ENCODE measurements at places on chromosomes 4 and X.

DNA sequence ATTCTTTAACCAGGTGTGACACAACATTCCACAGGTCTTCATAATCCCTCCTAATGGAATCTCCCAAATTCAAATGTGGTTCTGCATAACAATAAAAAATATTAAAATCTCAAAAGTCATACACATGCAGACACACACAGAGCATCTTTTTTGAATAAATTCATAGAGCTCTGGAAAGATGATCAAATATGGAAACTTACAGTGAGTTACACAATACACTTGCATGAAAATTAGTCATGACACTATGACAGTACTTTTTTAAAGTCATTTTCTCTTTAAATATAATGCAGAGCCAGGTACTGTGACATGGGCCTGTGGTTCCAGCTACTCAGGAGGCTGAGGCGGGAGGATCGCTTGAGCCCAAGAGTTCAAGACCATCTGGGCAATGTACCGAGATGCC lies 38.9 kb downstream of the DDX60L start:
- DNase-seq, result no peak

- no peak for DNase-seq
Measured at GRCh38 chr4:124953061-124953460, 240.5 kb upstream of the ANKRD50 start.

GRCh38 chr4:112290341-112290740 lies 4.6 kb upstream of the TIFA start:
- no peak for DNase-seq

DNA sequence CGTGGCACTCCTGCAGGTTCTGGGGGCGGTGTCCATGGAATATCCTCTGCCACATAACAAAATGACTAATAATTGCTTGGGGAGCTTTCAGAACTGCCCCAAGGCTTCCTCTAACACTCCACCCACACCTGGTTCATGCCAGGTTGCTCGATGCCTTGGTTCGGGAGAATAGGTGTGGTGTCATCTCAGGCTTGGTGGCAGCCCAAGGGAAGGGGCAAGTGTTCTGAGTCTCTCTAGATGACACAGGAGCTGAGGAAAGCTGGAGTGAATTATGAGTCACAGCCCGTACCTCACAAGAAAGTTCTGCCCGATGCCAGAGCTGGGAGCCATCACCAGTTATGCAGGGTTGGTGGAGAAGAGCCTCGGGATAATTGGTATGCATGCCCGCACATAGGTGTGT lies 14.7 kb downstream of the FTSJ1 start:
- DNase-seq, result no peak

DNA sequence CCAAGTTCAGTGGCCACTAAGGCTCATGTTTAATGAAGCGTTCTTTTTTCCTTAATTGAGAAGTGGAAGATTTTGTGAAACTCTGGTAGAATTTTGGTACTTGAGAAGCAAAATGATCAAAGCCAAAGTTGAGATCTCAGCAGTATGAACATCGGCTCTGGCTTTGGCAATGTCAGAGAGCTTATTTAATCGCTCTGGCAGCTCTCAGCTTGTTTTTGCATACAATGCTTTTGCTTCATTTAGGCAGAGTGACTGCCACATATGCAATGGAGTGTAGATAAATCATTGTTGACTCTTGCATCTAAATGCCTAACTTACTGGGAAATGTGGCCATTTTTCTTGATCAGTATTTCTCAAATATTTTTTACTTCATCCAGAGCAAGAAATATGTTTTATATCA lies 135.7 kb downstream of the AASDH start:
- DNase-seq, result no peak

- DNase-seq, result no peak
Measured at GRCh38 chrX:132668178-132668577, 179.3 kb upstream of the MBNL3 start.

- DNase-seq, result no peak
Measured at GRCh38 chrX:12844319-12844718, 22.6 kb upstream of the TLR7 start.

DNA sequence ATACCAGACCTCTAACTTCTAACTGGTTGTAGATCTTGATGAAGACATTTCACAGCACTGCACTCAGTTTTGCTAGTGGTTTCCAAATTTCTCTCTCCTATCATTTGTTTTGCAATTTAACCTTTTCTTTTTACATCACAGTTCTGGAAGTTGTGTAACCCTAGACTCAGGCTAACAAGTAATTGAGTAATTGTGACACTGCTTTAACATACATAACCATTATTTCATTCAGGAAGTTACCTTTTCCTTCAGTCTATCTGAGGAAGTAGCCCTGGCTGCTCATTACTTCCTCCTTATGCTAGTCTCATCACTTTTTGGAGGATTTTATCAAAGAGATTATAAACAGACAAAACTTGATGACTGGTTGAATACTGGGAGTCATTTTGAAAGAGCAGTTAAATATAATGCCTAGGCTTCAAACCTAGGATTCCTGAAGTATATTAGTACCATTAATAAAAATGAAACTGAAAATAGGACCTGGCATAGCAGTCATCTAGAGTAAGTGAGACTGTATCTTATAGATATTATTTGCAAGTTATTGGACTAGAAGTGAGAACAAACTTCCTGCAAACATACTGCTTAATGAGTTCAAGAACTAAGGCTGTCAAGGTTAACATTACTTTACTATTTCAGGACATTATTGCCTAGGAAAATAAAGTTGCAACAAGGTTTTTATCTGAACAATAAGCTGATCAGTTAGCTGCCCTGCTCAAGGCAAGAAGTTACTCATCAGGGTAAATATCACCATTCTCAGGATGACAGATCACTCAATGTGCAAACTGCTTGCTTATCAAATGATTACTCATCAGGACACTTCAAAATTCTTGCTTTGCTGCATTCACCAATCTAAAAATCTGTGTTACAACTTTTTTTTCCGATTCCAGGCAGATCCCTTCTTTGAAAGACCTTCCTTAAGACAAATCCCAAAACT lies 25.6 kb upstream of the TEX13C start:
- no peak for DNase-seq

DNA sequence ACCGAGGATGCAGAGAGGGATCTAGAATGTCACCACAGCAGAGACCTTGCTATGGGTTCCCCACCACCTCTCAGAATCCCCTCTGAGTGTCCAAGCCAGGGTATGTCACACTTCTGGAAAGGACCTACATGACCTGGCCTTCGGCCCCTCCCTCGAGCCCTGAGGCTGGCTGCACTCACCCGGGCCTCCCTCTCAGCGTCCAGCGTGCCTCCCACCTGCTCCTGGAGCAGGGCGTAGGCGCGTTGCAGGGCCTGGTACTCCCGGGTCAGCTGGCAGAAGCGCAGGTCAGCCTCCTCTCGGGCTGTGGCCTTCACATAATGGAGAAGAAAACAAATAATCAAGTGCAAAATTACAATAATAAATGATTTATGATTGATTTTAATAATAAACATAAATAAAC lies 43.9 kb upstream of the C4orf50 start:
- DNase-seq, result no peak

- DNase-seq, result no peak
Measured at GRCh38 chr4:3766785-3767569, 792 bp downstream of the ADRA2C start.

GRCh38 chr4:156799121-156799589 lies 172.4 kb downstream of the PDGFC start:
- no peak for DNase-seq

- peak; percentile 23 for DNase-seq
Measured at GRCh38 chr4:1834047-1834775, 21.7 kb downstream of the LETM1 start.

DNA sequence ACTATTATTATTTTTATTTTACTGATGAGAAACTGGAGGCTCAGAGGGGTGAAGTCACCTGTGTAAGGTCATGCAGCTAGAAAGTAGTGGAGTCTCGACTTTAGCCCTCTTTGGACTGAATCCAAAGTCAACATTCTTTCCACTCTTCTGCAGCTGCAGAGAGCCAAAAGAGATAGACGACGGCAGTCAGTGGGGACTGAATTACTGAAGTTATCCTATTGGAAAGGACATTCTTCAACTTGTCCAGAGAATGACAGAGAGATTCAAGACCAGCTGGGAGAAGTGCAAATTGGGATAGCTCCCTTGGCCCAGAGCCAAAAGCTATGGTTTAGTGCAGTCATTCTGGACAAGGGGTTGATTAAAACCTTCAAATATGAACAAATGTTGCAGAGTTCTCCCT lies 42.5 kb downstream of the VGLL1 start:
- DNase-seq, result no peak

GRCh38 chr4:20354120-20354519 lies 102.4 kb downstream of the SLIT2 start:
- DNase-seq, result no peak

DNA sequence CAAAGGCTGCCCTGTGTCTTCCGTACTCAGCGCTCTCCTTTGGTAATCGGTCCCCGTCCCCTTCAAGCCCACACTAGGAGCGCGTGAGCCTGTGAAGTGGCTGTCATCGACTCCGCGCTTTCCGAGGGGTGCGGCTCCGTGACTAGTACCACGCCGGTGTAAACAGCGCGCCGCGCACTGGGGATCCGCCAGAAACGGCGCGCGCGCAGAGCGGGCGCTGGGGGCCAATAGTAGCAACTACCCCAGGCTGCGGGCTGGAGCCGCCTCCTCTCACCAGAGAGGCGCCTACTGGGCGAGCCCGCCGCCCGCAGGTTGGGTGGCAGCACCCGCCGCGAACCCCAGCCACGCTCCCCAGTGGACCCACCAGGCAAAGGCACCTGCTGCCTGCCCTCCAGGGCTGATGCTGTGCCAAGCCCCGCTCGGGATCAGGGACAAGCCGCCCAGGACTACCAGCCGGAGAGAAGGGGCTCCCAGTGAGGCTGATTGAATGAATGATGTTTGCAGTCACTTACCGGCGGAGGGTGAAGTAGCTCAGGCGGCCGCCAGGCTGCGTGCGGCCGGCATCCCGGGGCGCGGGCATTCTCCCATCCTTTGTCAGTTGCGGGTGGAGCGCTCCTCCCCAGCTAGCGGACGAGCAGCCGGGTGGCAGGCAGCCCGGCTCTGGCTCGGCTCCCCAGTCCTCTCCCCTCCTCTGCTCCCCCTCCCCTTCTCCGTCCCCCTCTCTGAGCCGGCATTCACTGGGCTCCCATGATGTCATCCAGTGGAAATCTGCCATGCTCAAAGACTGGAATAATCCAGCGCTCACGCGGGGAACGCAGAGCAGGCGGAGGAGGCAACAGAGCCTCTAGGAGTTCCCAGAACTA lies 370.3 kb upstream of the SMIM31 start:
- no peak for DNase-seq

DNA sequence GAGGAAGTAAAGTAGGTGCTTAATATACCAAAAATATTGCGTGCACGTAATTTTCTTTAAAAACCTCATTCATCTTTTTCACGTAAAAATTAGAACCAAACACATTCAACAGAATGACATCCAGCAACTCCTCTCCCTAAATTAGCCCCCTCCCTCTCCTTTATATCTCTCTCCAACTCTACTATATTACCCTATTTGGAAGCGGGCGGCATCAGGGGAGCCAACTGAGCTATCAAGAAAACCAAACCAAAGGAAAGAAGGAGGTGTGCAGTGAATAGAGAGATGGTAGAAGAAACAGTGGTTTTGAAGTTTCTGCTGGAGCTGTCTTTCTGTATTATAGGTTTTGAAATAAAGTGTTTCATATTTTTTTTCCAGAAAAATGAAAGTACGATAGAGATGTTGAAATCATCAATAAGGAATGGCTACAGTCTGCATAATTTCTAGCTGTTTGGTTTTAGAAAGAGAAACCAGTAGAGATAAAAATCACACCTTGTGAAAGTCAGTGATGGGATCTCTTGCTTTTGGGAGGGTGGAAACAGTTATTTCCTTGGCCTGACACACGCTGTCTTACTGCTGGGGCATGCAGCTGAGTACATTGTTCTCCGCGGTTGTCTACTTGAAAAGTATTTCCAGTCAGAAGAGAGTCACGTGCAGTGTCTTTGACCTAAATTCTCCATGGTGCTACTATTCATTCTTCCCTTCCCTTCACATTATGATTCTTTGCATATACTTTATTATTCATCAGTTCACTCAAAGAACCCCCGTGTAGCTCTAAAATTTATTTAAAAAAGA lies 94.1 kb upstream of the WDR17 start:
- no peak for DNase-seq

- DNase-seq, result peak; percentile 15
Measured at GRCh38 chrX:153684467-153685155, 3.1 kb upstream of the SLC6A8 start.

GRCh38 chr4:147340111-147340510 lies 140.8 kb upstream of the EDNRA start:
- no peak for DNase-seq

- no peak for DNase-seq
Measured at GRCh38 chrX:99078301-99078700, 1331.8 kb downstream of the PCDH19 start.

- no peak for DNase-seq
Measured at GRCh38 chrX:133921086-133921485, 64.3 kb downstream of the GPC3 start.

GRCh38 chr4:187027272-187027671 lies 303.6 kb upstream of the FAT1 start:
- DNase-seq, result no peak

DNA sequence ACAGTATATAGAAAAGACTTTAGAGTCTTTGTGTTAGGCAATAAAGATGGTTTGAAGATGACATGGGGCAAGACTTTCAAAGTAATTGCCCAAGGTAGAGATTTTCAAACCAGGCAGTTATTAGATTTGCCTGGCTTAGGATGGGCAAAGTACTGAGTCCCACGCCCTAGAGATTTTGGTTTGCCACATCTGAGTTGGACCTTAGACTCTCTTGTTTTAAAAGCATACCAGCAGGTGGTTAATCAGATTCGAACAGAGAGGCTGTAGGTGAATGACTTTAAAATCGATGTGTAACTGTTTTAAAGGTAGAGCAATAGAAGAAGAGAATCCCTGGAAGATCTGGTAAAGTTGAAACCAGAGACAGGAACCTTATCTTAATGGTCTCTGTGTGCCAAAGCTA lies 121.5 kb downstream of the RAPGEF2 start:
- DNase-seq, result no peak

DNA sequence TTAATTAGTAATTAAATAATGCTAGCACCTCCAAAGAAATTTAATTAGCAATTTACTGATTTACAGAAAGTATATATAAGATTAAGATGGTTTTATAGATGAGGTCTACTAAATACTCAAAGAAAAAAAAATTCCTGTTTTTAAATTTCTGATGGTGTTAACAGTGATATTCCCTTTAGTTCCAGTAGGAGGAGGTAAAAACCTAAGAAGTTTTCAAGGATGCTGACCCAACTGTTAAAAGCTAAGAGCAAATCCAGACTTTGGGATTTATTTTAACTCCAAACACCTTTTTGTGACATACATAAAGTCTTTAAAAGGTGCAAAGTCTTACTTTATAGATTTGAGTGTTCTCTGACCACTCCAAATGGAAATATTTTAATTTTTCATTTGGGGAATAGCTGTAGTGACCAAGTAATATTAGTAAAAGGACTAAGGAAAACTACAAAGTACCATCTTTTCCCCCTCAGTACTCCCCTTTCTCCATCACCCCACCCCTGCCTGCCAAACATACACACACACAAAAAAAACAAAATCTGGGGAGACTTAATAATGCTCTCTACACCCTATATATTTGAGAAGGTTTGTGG lies 34.2 kb upstream of the CSN1S1 start:
- no peak for DNase-seq

- no peak for DNase-seq
Measured at GRCh38 chr4:112083587-112084347, 61.5 kb upstream of the FAM241A start.

- DNase-seq, result no peak
Measured at GRCh38 chrX:42128020-42128419, 204.7 kb upstream of the CASK start.
